Myometrial cell (primary cell): ENCODE measurements at places on chromosomes 16 and 17. TPM values are rescaled to one million over a fixed set of nuclear protein-coding genes. Genes with fewer than 3 reads are reported as not detected.

HOXB1 gene
- not detected in 2 replicates for total RNA-seq

GLIS2 gene
- 6.7 and 6.9 TPM in 2 replicates for total RNA-seq

ACSM3 gene
- 0.86 and 3.2 TPM in 2 replicates for total RNA-seq

PHOSPHO1 gene
- not detected in 2 replicates for total RNA-seq

PLLP gene
- total RNA-seq: not detected in 2 replicates

KRT25 gene
- total RNA-seq: not detected in 2 replicates

VPS25 gene
- total RNA-seq: 128 and 142 TPM in 2 replicates

LRRC37A gene
- 0.35 and 1.7 TPM in 2 replicates for total RNA-seq

TPSAB1 gene
- not detected in 2 replicates for total RNA-seq

HNF1B gene
- not detected in 2 replicates for total RNA-seq

KCNJ18 gene
- not detected in 2 replicates for total RNA-seq

CCL2 gene
- 14.7 and 32.3 TPM in 2 replicates for total RNA-seq

KCNG4 gene
- total RNA-seq: not detected in 2 replicates

SHISA9 gene
- not detected in 2 replicates for total RNA-seq

ATP2C2 gene
- total RNA-seq: not detected in 2 replicates

REXO5 gene
- 4.6 and 9.2 TPM in 2 replicates for total RNA-seq

PPM1E gene
- 0.18 and 0.86 TPM in 2 replicates for total RNA-seq

ZNF771 gene
- total RNA-seq: 9.9 and 11.8 TPM in 2 replicates

FA2H gene
- not detected in 2 replicates for total RNA-seq

ADCY7 gene
- 39.5 and 40.1 TPM in 2 replicates for total RNA-seq

CFAP52 gene
- not detected in 2 replicates for total RNA-seq

PLA2G10 gene
- not detected in 2 replicates for total RNA-seq

OTOP3 gene
- total RNA-seq: not detected in 2 replicates

TNRC6C gene
- 1.7 and 3.9 TPM in 2 replicates for total RNA-seq

CA7 gene
- not detected in 2 replicates for total RNA-seq

ANTKMT gene
- total RNA-seq: 32.1 and 40.9 TPM in 2 replicates

XAF1 gene
- 6.3 and 11.2 TPM in 2 replicates for total RNA-seq

SNX20 gene
- not detected in 2 replicates for total RNA-seq

SLC16A5 gene
- 12.1 and 20.2 TPM in 2 replicates for total RNA-seq

MYOCD gene
- total RNA-seq: under 0.01 and 0.58 TPM in 2 replicates

ODAD4 gene
- total RNA-seq: 0.71 and 1.7 TPM in 2 replicates

HBA2 gene
- total RNA-seq: not detected in 2 replicates

EFNB3 gene
- total RNA-seq: 0.18 TPM in 1 of 2 replicates, not detected in the other

KLHL10 gene
- total RNA-seq: under 0.01 TPM in 1 of 2 replicates, not detected in the other

CDH5 gene
- total RNA-seq: 0.35 TPM in 1 of 2 replicates, not detected in the other

TBC1D3K gene
- not detected in 2 replicates for total RNA-seq

TP53I13 gene
- total RNA-seq: 44.7 and 52.5 TPM in 2 replicates

PLXDC1 gene
- total RNA-seq: not detected in 2 replicates

CTU2 gene
- total RNA-seq: 21.9 and 25.0 TPM in 2 replicates

HOXB8 gene
- not detected in 2 replicates for total RNA-seq

CHAD gene
- total RNA-seq: not detected in 2 replicates

SLFN14 gene
- not detected in 2 replicates for total RNA-seq

PRPSAP1 gene
- total RNA-seq: 31.9 and 39.5 TPM in 2 replicates

CES3 gene
- not detected in 2 replicates for total RNA-seq
